ENCODE measurements at places on chromosomes 2 and 18. TPM values are rescaled to one million over a fixed set of nuclear protein-coding genes. Genes with fewer than 3 reads are reported as not detected.

- no peak for DNase-seq
Measured at GRCh38 chr2:104746858-104747257, 107.1 kb upstream of the POU3F3 start.

GRCh38 chr18:63905361-63905760 is 2.4 kb upstream of the SERPINB10 start:
- DNase-seq: no peak

DNA sequence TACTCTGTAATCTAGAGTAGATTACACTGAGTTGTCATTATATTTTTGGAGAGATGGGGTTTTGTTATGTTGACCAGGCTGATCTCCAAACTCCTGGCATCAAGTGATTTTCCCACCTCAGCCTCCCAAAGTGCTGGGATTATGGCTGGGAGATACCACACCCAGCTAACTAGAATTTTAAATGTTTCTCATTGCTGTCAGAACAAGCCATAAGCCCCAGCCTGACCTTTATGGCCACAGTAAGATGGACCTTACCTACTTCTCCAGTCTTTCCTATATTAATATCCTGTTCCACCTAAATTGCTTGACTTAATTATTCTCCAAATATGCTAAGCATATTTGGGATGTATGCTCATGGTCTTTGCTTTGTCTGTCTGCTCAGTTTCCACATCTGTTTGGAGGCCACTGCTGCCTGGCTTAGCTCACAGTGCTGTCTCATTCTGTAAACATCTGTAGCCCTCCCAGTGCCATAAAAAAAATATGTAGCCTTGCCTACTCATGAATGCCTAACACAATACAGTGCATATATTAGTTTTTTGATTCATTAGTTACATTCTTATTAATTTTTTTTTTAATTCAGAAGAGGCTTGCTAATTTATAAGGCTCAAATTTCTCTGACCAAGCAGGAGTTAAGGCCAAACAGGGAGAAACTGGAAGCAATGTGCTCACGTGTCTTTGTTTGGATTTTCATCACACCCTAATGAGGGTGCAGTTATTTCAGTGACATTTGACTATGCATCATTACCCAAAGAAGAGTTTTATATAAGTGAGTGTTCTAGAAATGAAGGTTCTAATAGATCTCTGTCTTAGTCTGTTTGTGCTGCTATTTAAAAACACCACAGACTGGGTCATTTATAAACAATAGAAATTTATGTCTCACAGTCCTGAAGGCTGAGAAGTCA is 45.3 kb upstream of the PSME4 start:
- DNase-seq: no peak

- DNase-seq: no peak
Measured at GRCh38 chr2:23243073-23243659, 141.8 kb upstream of the KLHL29 start.

GRCh38 chr18:13641551-13642439 is 84.6 kb downstream of the FAM210A start:
- DNase-seq: no peak

DNA sequence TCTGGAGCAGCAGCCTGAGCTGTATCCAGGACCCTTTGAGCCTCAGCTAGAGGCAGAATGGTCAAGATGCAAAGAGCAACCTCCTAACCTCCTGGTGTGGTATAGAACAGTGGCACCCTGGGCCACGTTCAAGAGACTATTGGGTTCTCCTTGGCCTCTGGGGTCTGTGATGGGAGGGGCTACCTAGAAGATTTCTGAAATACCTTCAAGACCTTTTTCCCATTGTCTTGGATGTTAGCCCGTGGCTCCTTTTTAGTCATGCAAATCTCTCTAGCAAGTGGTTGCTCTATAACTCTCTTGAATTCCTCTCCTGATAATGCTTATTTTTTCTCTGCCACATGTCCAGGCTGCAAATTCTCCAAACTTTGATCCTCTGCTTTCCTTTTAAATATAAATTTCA is 106.3 kb upstream of the SULT1C3 start:
- no peak for DNase-seq

- DNase-seq: no peak
Measured at GRCh38 chr18:66638856-66639629, 35.2 kb upstream of the CDH19 start.

- no peak for DNase-seq
Measured at GRCh38 chr2:210477496-210477895, 937 bp upstream of the LANCL1 start.

- no peak for DNase-seq
Measured at GRCh38 chr2:102637358-102637757, 18.0 kb downstream of the SLC9A2 start.

DNA sequence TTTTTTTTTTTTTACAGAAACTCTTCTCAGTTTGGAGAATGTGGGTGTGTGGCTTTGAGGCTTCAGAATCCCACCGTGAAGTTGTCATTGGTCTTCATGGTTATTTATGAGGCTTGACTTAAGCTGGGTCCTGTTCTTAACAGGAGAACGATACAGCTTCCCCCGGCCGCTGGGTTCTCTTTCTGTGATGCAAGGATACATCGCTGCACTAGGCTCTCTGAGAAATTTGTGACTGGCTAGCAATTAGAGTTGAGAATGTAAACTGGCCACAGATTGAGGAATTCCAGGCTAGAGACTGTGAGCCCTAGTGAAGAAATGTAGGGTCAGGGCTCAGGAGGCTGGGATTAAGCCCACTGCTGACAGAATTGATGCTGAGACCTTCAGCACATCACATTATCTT is 29.8 kb downstream of the MGAT5 start:
- DNase-seq: no peak

DNA sequence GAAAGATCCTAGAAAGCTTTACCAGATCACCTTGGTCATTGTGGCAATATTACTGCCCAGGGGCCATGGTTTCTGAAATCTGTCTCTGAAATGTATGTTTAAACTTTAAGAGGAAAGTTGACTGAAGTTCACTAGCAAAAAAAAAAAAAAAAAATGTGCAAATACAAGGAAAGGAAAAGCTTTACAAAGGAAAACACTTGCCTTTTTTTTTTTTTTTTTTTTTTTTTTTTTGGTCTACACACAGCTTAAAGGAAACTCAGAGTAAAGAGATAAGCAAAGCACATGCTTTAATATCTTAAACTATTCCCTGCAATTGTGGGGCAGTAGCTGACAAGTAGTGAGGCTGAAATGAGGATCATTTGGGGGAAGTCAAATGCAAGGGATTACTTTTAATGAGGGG is 174.2 kb upstream of the EPAS1 start:
- no peak for DNase-seq

- no peak for DNase-seq
Measured at GRCh38 chr2:18077231-18077630, 198.8 kb downstream of the KCNS3 start.

- no peak for DNase-seq
Measured at GRCh38 chr2:144570566-144570965, 50.6 kb upstream of the ZEB2 start.

DNA sequence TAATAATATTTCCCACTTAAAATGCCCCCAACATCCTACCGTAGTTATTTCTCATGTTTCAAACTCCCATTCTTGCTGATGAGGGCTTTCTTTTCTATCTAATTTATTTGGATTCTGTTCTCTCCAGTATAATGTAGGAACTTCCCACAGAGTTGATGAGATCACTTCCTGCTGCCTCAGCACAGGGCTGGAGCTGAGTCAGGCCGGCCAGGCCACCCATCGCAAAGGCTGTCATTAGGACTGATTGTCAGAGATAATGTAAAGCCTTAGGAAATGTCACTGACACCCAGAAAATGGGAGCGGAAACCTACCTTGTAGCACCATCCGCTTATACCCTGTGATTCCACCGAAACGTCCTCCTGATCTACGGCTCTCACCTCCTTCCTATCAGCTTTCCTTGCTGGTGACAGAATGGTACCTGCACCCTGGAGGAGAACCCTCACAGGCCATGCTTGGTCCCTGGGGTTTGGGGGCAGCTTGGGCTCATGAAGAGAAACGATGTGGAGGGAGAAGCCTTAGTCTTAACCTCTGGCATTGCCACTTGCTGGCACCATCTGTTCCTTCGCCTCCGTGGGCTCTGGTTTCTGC is 672.8 kb upstream of the ID2 start:
- DNase-seq: no peak

DNA sequence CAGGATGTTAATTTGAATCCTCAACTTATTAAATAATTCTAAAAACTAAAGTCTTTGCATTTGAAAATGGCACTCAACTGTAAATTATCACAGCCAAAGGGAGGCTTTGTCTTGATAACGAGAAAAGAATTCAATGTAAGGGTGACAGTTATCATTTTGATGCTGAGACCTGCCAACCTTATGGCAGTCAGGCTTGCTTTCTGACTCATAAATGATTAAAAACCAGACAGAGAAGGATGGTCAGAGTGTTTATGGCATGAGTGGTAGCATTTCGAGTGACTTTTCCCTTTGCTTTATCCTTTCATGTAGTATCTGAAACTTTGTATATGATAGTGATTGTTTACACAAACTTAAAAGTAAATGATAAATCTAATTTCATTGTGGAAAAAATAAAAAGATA is 53.9 kb upstream of the EPC2 start:
- DNase-seq: no peak

- no peak for DNase-seq
Measured at GRCh38 chr2:229943770-229944449, 21.6 kb downstream of the FBXO36 start.

- DNase-seq: no peak
Measured at GRCh38 chr18:36078751-36079529, 11.6 kb upstream of the RPRD1A start.

GRCh38 chr2:49940626-49941025 is 786.3 kb upstream of the FSHR start:
- no peak for DNase-seq

DNA sequence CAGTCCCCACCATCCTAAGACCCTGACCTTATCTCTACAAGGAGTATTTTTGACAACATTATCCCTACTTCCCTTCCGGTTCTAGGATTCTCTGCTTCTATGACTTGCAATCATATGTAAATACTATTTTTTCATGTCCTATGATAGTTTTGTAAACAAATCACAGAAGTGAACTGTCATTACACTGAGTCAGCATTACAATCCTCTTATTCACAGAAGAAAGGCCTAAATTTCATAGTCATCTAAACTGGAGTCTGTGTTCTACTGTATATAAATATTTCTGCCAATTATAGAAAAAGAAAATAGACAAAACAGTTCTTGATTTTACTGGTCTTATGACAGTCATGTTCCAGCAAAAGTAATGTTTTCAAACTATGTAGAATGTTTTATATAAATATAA is 265.1 kb downstream of the NCKAP5 start:
- no peak for DNase-seq

DNA sequence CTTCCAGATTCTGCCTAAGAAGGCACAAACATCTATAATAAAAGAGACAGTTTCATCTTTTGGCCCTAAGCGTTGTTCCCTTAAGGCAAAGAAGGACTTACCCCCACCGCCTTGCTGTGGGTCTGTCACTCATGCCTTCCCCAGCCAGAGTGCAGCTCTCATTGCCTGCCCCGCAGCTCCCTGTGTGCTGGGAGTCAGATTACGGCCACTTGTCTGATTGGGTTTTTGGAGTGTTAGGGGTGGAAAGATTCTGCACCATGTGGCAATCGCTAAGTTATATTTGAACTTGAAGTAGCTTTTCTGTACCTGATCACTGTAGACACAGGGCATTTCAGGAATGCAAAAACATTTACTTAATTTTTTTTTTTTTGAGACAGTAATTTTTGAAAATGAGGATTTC is at the start of gene AQP4:
AQP4 (minus strand) TSS at position 151 of the 400 bp plus-strand sequence; CDS start at position 133, 18 bp downstream.
- no peak for DNase-seq

GRCh38 chr18:8654503-8655451 is 45.5 kb downstream of the RAB12 start:
- DNase-seq: no peak

- DNase-seq: no peak
Measured at GRCh38 chr2:241499146-241499965, 9.0 kb downstream of the STK25 start.

- no peak for DNase-seq
Measured at GRCh38 chr18:46623541-46623940, 33.5 kb downstream of the LOXHD1 start.

DNA sequence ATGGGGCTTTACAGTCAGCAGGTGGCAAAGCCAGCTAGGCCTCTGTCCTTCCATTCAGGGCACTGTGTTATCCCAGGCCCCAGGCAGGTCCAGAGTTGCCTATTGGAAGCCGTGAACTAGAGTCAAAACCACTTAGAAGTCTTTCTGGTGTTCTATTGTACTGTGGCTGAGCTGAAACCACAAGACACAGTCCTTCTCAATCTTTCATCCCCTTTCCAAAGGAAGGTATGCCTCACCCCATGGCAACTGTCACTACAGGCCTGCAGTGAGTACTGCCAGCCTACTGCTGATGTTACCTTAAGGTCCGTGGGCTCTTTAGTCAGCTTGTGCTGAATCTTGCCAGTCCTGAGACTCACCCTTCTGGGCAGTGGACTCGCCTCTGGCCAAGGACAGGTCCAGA is 181.6 kb downstream of the GULP1 start:
- no peak for DNase-seq

GRCh38 chr2:88069117-88069516 is 1.5 kb downstream of the SMYD1 start:
- no peak for DNase-seq

- no peak for DNase-seq
Measured at GRCh38 chr2:233386382-233387041, 32.2 kb downstream of the DGKD start.

DNA sequence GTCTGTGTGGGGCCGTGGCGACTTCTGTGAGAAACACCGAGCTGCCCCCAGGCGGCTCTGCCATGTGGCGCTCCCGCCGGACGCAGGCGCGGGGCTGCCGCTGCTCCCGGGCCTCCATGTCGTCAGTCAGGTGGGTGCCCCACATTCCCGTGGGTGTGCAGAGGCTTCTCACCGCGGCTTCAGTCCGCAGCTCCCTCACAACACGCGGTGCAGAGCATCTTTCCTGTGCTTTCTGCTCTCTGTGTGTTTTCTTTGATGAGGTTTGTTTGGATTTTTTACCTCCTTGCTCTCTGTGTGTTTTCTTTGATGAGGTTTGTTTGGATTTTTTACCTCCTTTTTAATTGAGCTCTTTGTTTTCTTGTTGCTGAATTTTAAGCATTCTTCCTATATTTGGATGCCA is 13.0 kb downstream of the AQP12A start:
- no peak for DNase-seq

- DNase-seq: no peak
Measured at GRCh38 chr2:234595829-234596228, 98.9 kb upstream of the ARL4C start.

GRCh38 chr2:222709191-222709891 is 37.9 kb downstream of the MOGAT1 start:
- no peak for DNase-seq

GRCh38 chr2:237236188-237236587 is 150.5 kb downstream of the COPS8 start:
- no peak for DNase-seq

GRCh38 chr18:74334242-74334893 is 18.7 kb downstream of the C18orf63 start:
- no peak for DNase-seq

GRCh38 chr18:12098374-12098773 is 4.7 kb downstream of the ANKRD62 start:
- no peak for DNase-seq

Gene PXDN
- polyA plus RNA-seq: 87.9 TPM

Gene FSHR
- polyA plus RNA-seq: not detected

Gene SETBP1
- 3.3 TPM for polyA plus RNA-seq

Gene ANKAR
- polyA plus RNA-seq: 1.4 TPM

Gene MAP4K3
- polyA plus RNA-seq: 11.9 TPM

Gene LOXL3
- 0.21 TPM for polyA plus RNA-seq

Gene UGT1A3
- 1.8 TPM for polyA plus RNA-seq

Gene CABLES1
- polyA plus RNA-seq: 1.00 TPM

Gene STPG4
- not detected for polyA plus RNA-seq

Gene CDK15
- polyA plus RNA-seq: 0.96 TPM

Gene MTCL1
- 9.6 TPM for polyA plus RNA-seq

Gene CFAP221
- polyA plus RNA-seq: not detected

Gene COL4A3
- not detected for polyA plus RNA-seq

Gene CYTIP
- polyA plus RNA-seq: not detected

Gene REG3A
- polyA plus RNA-seq: not detected

Gene GKN2
- polyA plus RNA-seq: not detected
